ENCODE measurements at places on chromosomes 13 and 19. TPM values are rescaled to one million over a fixed set of nuclear protein-coding genes. Genes with fewer than 3 reads are reported as not detected.

GRCh38 chr19:40542202-40542859, 34.3 kb upstream of the SHKBP1 start:
- H3K27ac ChIP-seq, result no peak overlapping the region
- DNase-seq, result no peak
- no peak overlapping the region for H3K4me3 ChIP-seq
- H3K36me3 ChIP-seq, result no peaks in the 10 kb centered on the region
- no peaks in the 10 kb centered on the region for H3K4me1 ChIP-seq

DNA sequence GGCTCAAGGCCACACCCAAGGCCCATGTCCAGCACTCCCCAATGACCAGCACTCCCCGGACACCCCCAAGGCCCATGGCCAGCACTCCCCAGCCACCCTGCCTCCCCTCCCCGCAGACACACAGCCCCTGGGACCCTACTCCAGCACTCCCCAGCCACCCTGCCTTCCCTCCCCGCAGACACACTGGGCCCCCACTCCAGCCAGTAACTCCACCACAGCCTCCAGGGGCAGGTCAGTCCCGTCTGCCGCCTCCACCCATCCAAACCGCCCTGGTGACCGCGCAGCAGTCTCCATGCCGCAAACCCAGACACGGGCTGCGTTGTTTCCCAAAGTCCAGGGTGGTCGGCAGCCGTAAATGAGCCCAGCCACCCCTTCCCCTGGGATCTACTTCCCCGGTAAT, 70.7 kb downstream of the SPACA7 start:
- no peaks in the 10 kb centered on the region for H3K36me3 ChIP-seq
- no peak for DNase-seq
- no peaks in the 10 kb centered on the region for H3K27me3 ChIP-seq

DPF1 gene
- total RNA-seq, result 5.0 TPM

SERTM1 gene
- not detected for total RNA-seq

- peaks cover 26% of the 10 kb centered on the region for H3K4me1 ChIP-seq
- no peaks in the 10 kb centered on the region for H3K27me3 ChIP-seq
- H3K36me3 ChIP-seq, result no peaks in the 10 kb centered on the region
These were observed 18.6 kb upstream of the COG3 start for GRCh38 chr13:45446181-45446580.

Data from Caco-2 (cell line).